ENCODE measurements at places on chromosomes 4 and X.

DNA sequence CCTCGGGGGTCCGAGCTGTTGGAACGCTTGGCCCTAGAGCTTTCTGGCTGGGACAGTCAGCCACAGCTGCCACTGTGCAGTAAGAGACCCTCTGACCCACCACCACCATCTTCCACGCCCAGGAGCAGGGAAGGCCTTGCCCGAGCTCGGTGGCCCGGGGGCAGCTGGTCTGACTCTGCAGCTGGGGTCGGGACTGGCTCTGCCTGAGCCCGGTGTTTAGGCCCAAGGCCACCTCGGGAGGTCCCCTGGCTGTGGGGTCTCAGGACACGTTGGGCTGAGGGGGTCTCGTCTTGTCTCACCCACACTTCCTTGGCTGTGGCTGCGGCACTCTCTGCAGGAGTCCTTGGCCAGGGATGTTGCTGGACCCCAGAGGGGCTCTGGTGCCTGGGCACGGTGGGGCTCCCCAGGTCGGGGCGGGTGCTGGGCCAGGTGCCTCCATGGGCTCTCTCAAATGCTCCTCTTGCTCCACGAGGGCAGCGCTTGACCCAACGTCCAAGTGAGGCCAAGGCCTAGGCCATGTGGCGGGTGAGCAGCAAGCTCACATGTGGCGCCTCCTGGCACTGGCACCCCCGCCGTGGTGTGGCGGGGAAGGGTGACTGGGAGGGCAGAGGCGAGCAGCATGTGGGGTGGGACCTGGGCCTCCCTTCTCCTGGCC lies 22.9 kb downstream of the DOK7 start:
- no peak for DNase-seq

- no peak for DNase-seq
Measured at GRCh38 chrX:68705986-68706385, 58.5 kb downstream of the STARD8 start.

GRCh38 chr4:22515888-22516541 lies at the start of gene ADGRA3:
TSS of gene ADGRA3 (minus strand) at chr4:22516066. CDS start at chr4:22515784, 282 bp downstream.
- peak; percentile 74 for DNase-seq

DNA sequence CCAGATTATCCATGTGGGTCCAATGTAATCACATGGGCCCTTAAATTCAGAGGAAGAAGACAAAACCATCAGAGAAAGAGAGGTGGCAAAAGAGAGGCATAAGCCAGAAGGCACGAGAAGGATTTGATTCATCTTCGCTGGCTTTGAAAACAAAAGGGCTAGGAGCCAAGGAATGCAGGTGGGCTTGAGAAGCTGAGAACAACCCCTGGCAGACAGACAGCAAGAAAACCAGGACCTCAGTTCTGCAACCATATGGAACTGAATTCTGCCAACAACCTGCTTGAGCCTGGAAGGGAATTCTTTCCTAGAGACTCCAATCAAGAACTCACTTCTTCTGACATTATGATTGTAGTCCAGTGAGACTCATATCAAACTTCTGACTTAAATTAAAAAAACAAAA lies 1531.8 kb downstream of the PCDH7 start:
- DNase-seq, result no peak

- peak; percentile 98 for DNase-seq
Measured at GRCh38 chr4:137664046-137664387, 131.7 kb upstream of the PCDH18 start.

- DNase-seq, result no peak
Measured at GRCh38 chr4:109648266-109648996, 54.8 kb downstream of the CASP6 start.

GRCh38 chr4:37463033-37463856 lies 218.7 kb downstream of the NWD2 start:
- DNase-seq, result no peak

- no peak for DNase-seq
Measured at GRCh38 chrX:121581885-121582284, 534.5 kb downstream of the GLUD2 start.
